Stimulated activated CD8-positive, alpha-beta memory T cell treated with anti-CD3 and anti-CD28 coated beads, Interleukin-12 subunit alpha, Interleukin-12 subunit beta, amount 100 ng/mL, for 4 hours (primary cell): ENCODE measurements at places on chromosomes 11 and 22.

DNA sequence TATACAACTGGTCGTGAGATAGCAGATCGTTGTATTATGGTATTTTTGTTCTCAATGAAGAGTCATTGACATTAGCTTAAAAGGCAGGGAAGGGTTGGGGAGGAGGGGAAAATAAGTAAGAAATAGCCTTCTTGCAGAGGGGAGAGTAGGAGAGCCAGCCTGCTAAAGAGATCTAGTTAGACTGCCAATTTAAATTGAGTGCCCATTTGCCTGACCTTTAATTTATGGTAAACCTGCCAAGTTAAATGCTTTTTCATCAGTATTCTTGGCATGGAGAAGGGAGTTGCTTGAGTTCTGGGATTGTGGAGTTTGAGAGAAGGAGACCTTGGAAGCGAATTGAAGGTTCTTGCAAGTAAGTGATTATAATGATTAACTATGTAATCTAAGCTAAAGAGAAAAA, 89.0 kb downstream of the FAM83F start:
- DNase-seq: no peak

DNA sequence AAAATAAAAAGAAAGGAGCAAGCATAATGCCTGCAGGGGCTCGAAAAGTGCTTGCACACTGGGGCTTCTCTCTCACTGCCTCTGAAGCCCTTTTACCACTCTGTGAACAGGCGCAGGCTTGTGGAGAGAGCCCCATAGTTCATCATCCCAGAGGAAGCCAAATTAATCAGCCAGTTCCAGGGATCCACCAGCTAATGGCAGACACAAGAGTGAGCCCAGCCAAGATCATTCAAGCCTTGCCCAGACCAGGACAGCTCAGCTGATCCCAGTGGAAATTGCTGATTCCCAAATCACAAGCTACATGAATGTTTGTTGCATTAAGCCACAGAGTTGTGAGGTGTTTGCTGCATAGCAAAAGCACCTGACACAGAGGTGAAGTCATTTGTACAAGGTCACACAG, 135.3 kb downstream of the CHST1 start:
- no peak for DNase-seq

DNA sequence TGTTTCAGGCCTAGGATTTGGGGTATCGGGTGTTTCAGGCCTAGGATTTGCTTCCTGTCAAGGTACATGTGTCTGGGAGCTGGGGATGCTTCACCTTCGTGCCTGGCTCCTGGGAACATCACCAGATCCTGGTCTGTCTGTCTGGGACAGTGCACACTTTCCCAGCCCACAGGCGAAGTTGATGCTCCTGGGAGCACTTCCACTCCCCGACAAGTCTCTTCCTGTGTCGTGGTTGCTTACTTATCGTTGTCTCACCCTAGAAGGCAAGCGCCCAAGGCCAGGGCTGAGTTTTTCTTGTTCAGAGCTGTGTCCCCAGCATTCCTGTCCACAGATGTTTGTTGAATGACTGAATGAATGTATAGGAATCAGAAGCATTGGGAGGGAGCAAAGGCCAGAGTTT, 71.5 kb downstream of the LINC01488 start:
- no peak for DNase-seq

DNA sequence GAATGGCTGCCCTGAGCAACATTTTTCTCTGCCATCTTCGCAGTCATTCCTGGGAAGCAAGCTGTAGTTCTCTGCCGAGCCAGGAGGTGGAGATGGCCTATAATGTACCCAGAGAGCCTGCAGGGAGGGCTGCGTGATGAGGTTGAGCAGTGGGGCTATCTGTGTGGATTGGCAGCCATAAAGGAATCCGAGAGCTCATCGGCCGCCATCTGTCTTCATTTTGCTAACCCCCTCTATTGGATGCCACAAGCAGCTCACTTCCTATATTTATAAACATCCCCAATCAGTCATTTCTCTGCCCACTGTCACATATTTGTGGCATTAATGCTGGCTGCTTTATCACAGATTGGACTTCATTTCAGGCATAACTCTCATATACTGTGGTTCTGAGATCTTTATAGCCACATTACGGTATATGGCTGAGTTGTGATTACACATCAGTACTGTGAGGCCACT, 209.5 kb downstream of the NTM start:
- no peak for DNase-seq

DNA sequence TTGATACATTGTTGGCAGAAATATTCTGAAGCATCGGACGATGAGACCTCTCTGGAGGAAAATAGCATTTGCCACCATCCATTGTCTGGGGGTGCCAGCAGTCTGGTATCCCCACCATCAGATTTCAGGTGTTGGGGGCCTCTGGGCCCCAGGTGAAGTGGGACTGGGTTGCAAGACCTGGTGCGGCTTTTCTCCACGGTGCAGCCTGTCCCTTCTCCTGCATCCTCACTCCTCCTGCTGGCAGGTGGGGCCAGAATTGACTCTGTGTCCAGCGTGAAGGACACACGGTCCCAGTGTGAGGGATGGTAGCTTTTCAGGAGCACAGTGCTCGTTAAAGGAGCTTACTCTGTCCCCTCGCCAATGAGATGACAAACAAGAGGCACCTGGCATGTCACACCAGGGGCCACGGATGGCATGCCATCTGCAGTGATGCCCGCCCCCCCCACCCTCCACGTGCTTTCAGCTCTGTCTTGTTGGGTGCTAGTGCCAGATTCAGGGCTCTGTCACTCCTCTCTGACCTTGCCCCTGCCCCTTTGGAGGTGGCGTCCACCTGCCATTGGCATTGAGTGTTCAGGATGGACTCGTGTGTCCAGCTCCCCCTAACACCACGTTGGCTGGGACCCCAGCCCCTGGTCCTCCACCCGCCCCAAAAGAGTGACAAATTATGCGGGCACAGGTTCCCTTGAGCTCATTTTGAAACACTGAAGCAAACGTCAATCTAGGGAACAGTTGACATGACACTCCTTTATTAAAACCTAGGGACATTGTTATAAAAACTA, 62.4 kb downstream of the PARVG start:
- DNase-seq: no peak

- DNase-seq: no peak
Measured at GRCh38 chr11:65552388-65552951, 5.7 kb downstream of the LTBP3 start.

DNA sequence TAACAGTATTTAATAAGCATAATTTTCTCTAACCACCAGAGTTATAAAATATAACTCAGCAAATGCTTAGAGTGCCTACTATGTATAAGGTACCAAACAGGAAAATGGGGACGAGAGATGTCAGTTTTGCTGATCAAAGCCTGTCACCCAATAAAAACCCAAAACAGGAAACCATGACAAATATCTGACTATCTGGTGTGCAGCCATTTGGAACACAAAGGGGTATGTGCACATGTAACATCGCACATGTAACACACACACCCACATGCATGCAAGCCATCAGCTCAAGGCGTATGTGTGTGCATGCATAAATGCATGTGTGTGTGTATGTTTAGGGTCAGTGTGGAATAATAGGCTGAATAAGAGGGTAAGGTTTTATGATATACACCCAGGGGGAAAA, 64.2 kb downstream of the PRR5L start:
- no peak for DNase-seq

- no peak for DNase-seq
Measured at GRCh38 chr11:134334796-134335571, 3.2 kb downstream of the GLB1L2 start.

- no peak for DNase-seq
Measured at GRCh38 chr22:45882881-45883810, 93.8 kb downstream of the WNT7B start.

DNA sequence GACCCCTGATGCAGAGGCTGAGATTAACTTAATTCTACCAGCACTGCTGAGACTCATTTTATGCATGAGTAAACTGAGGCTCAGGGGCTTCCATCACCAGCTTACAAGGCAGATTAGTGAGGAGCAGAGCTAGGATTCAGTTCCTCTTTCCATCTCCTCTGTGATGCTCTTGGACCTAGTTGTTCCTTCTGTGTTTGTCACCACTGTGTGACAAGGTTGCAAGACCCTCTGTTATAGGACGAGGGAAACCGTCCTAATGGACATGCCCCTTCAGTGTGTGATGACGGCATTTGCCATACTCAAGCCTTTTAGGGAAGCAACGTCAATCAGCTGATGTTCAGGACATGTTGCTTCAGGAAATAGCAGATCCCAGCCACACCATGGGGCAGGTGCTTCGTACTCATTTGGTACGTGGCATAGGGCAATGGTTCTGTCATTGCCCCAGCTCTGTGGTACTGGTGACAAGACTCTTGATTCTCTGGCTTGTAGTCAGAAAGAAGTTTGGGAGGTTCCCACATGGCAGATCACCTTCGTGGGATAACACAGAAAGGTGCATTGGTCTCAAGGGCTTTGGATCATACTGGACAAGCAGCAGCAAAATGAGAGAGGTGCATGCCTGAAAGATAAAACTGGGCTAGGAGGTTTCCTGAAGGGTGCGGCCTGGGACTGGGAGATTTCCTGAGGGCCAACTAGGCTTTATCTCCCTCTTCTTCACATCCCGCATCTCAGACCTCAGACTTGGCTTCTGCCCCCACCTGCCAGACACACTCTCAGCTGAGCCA, 23.9 kb upstream of the CD44 start:
- DNase-seq: no peak

DNA sequence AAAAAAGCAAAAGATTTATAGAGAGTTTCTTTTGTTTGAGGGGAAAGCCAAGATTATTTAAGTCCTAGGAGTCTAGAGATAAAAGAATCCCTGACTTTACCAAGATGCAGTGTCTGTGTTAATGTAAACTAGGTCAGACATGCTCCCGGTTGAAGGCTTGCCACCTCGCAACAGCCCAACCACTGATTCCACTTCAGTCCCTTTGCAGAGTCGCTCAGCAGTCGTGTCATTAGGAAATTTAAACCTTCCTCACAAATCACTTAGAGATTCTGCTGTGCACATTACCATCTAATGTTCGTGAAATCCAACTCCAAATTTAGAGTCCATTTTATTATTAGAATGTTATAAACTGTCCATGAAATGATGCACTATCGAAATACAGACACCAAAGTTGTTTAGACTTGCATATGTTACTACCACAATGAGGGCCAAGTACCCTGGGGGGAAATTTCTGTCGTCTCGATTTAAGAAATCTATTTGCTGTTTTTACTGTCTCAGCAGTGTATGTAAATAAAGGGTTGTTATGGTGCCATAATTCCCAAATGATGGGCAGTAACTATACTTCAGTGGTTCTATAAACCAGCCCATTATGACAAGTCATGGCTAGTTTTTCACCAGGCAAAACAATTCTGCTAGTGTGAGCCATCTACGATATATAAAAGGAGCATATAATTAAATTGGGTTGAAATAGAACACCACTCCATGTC, 101.4 kb upstream of the MTNR1B start:
- no peak for DNase-seq

DNA sequence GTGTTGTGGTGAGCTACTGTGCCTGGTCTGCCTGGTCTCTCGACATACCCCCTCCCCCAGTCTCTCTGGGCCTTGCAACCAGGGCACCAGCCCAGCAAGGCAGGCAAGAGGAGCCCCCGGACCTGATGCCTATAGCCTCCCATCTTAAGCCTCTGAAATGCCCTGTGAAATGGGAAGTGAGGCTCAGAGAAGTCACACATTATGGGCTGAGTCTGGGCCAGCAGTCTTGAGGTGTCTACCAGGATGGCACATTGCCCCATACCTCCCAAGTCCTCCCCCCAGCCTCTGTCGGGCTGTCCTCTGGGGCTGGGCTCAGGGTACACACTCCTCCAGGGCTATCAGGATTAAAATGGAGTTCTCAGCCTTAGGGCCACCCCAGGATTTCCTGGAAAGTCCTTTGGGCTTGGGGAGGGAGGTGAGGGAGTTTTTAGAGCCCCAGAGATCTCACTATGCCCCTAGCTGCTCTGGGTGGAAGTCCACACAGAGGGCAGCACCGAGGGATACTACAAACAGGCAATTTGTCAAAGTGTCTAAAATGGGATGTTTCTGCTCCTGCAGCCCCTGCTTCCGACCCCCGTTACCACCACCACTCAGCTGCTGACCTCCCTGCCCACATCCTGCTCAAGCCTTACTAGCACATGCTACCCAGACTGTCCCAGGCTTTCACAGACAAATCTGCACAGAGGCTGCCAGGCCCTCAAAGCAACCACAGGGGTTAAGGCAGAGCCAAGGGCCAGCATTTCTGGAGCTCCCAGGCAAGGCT, 3.1 kb upstream of the SH3BP1 start:
- no peak for DNase-seq

- DNase-seq: no peak
Measured at GRCh38 chr22:41612603-41613306, 8.1 kb downstream of the DESI1 start.

DNA sequence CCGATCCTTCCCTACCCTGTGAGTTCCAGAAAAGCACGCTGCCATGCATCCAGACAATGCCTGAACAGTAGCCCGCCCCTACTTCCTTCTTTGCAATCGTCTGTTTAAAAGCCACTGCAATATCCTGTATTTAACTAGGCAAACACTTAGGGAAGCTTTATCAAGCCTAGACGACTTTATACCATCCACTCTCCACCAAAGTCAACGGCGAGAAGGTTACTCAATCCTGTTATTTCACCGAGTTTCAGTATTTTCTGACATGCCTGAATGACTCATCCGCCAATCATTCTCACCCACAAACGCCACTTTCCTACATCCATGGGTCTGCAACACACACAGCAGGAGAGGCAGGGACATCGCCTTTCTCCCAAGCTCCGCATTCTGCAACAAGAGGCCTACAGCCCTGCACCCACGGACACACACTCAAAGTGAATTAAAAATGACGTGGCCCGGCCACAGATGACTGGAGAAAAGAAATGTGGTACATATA, 9.3 kb downstream of the CELSR1 start:
- no peak for DNase-seq
